ENCODE measurements at places on chromosomes 6 and 20. TPM values are rescaled to one million over a fixed set of nuclear protein-coding genes. Genes with fewer than 3 reads are reported as not detected.

Gene COL9A1
- total RNA-seq, result 5.5 TPM

Gene SMOC2
- total RNA-seq, result 5.9 TPM

GRCh38 chr6:56849896-56850295 lies 105.0 kb upstream of the BEND6 start:
- peak overlapping the region; percentile 86 for H3K4me3 ChIP-seq
- H3K4me1 ChIP-seq, result peaks cover 47% of the 10 kb centered on the region
- H3K27me3 ChIP-seq, result no peaks in the 10 kb centered on the region
- no peak for DNase-seq
- H3K36me3 ChIP-seq, result peaks cover 7% of the 10 kb centered on the region
- H3K27ac ChIP-seq, result peak overlapping the region; percentile 17

DNA sequence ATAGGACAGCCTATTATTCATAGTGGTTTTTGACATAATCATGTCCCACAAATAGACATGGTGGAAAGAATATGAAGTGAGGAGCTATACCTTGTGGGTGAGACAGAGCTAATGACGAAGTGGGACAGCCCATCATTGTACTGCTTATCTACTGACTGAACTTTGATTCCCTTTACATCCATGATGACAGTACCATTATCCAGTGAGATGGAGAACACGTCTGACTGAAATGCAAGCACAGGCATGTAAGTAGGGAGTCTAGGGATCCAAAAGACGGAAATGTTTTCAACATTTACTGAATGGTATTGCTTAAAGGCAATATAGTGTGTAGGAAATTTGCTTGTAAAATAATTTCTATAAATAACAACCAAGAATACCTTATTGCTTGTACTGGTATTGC lies 43.5 kb downstream of the FAM229B start:
- no peak for DNase-seq
- H3K27me3 ChIP-seq, result no peaks in the 10 kb centered on the region
- no peak overlapping the region for H3K4me3 ChIP-seq
- peaks cover 5% of the 10 kb centered on the region for H3K4me1 ChIP-seq
- H3K36me3 ChIP-seq, result no peaks in the 10 kb centered on the region
- no peak overlapping the region for H3K27ac ChIP-seq

DNA sequence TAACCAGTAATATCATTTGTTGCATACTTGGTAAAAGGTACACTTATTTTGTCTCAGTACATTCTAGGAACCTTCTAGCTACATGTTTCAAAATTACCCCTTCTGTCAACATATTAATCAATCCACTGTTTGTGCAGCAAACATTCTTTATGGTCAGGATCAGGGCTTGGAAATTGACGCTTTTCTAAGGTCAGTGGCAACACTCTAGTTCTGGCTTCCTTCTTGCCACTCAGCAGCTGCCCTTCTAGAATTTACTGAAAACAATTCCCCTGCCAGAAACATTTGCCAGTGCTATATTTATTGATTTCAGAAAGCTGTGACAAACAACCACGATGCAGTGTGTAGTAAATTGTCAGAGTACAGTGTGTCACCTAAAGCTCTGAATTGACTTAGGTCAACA lies 84.7 kb upstream of the FBXL4 start:
- no peaks in the 10 kb centered on the region for H3K36me3 ChIP-seq
- peaks cover 34% of the 10 kb centered on the region for H3K4me1 ChIP-seq
- H3K27ac ChIP-seq, result peak overlapping the region; percentile 54

GRCh38 chr6:72080260-72080941 lies 194.1 kb downstream of the RIMS1 start:
- H3K4me1 ChIP-seq, result peaks cover 3% of the 10 kb centered on the region
- H3K4me3 ChIP-seq, result no peak overlapping the region
- H3K36me3 ChIP-seq, result no peaks in the 10 kb centered on the region
- H3K27me3 ChIP-seq, result no peaks in the 10 kb centered on the region

DNA sequence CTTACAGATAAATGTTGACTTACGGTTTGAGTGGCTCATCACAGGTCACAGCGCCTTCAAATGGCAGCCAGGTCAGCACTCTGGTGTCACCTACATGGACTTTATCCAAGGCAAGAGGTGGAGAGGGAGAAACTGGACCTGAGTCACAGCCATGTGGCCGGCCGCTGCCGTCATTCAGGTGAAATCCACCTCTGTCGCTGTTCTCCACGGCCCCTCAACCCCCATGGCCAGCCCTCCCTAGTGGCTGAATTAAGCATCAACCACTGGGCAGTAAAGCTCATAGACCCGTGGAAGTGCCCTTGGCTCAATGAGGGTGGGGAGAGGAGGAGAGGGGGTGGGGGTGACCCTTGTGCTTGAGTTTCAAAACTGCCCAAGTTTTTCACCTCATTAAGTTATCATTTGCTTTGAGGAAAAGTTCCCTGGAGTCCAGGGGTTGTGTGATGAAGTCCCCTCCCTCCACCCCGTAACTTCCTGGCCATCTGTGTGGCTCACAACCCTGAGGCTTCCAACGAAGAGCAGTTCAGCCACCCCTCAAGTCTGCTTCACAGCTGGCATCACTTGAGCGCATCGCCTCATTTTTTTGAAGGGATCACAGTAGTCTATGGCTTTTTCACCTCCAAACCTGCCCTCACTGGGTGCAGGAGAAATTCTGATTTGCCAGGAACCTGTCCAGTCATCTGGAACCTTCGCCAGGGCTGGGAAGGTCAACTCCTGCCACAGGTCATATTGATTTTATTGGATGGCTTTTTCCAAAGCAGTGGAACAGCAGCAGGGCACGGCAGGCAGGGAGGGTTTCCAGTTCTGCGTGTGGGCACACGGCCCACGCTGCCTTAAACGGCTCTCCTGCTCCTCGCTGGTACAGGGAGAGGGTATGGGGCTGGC lies 43.5 kb upstream of the APCDD1L start:
- no peaks in the 10 kb centered on the region for H3K36me3 ChIP-seq
- no peak for DNase-seq
- H3K4me3 ChIP-seq, result no peak overlapping the region
- no peak overlapping the region for H3K27ac ChIP-seq

All from progenitor cell of endocrine pancreas (in vitro differentiated cells).